ENCODE measurements at places on chromosomes 16 and 17.

DNA sequence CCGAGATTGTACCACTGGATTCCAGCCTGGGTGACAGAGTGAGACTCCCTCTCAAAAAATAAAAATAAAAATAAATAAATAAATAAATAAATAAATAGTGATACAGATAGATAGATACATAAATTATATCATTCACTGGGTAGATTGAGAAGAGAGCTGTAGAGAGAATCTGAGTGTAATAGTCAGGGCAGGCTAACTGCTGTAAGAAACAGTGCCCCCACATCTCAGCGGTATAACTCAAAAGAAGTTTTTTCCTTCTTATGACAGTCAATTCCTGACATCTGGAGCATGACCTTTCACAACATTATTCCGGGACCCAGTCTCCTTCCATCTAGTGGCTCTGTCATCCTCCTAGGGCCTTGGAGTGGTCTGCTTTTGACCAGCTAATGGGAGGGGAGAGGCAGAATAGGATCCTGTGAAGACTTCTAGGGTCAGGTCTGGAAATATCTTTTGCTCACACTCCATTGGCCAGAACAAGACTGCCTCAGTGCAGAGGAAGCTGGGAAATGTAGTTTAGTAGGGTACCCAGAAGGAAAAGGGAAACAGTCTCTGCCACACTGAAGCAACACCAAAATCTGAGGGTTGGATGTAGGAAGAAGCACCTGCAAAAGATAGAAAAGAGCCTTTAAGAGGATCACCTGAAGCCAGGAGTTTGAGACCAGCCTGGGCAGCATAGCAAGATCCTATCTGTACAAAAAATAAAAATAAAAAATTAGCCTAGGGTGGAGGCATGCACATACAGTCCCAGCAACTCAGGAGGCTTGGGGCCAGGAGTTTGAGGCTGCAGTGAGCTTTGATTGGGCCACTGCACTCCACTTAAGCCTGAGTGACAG, 3.0 kb upstream of the QPRT start:
- DNase-seq, result peak; percentile 31

- peak; percentile 89 for DNase-seq
These were observed at the start of gene KDM6B for GRCh38 chr17:7833795-7834541. KDM6B (plus strand) TSS chr17:7834217; CDS start chr17:7845555, 11,338 bp downstream.

DNA sequence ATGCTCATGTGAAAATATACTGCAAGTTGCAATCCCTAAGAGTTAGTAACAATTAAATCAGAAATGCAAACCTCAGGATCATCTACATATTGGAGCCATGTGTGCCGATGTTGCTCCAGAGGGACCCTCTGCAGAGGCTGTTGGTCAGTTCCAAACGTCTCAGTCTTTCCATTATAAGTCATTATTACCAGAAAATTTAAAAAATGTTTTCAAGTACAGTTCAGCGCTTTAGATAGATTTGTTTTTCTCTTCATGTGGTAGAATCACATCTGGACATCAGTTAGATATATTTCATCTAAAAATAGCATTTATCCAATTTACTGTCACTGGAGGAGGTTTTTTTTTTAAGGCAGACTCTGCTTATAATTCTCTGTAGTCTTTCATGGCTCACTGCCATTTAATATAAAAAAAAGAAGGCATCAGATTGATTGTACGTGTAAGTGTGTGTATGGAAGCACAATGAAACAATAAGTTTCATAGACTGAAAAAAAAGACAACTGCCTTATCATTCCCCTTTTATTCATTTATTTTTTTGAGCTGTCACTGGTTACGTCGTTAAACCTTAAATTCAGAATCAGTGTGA, 46.1 kb upstream of the MARCHF10 start:
- no peak for DNase-seq

DNA sequence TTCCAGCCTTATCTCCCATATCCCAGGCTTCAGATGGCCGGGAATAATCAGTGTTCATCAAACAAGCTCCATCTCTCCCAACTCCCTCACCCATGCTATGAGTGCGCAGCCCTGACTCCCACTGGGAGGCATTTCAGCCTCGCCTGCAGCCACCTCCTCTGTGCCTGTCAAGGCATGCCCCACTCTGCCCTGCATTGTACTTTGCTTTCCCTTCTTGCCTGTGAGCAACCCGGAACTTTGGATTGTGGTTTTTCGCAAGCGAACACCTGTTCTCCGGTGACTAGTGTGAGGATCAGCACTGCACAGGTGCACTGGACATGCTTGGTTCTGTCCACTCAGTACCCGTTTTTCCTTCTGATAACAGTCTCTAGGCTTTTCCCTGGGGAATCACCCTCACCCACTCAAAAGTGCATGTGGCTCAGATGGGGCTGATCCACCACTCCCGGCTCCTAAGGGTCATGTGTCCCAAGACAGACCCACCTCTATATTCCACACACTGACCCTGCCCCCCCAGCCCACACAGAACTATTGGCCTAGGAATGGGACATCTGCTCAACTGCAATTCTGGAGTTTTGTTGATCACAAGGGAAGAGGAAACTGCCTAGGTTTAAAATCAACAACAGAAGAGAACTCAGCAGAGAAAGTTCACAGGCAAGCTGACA, 9.1 kb downstream of the CHST6 start:
- no peak for DNase-seq

- peak; percentile 21 for DNase-seq
These were observed 495 bp downstream of the PARN start for GRCh38 chr16:14629612-14629918.

DNA sequence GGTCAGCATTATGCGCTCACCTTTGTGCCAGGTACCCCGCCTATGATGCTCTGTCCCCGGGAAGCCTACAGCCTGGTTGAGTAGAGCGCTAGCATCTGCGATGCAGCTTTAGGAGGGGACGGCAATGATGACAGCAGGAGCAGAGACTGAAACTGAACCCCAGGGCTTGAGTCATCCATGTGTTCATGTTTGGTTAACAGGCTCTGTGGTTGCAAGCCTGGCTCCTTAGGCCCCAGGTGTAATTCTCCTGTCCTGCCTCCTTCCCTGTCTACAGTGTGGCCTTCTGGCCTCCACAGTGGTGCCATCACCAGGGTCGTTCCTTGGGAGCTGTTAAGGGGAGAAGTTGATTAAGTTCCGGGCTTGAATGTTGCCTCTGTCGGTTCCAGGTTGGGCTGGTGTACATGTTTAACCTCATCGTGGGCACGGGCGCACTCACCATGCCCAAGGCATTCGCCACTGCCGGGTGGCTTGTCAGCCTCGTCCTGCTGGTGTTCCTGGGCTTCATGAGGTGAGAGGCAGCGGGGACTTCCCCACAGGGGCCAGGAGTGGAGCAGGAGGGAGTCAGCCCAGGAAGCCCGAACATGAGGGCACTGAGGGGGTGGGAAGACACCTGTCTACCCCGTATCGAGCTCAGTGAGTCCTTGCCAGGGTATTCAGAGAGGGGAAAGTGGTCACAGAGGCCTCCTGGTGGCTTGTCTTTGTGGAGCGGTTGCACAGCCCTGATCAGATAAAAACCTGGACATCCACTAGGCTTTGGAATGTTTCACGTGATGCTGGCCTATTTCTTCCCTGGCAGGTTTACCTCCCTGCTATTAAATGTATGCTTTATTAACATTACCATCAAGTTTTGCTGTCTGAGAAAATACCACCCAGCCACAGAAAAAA, 9.2 kb upstream of the NAT9 start:
- no peak for DNase-seq
